Lower lobe of right lung (tissue), 2 donors: ENCODE measurements at places on chromosomes 7 and 10. TPM values are rescaled to one million over a fixed set of nuclear protein-coding genes. Genes with fewer than 3 reads are reported as not detected.
A peak's percentile ranks its signal among the peaks of the same experiment; 100 is the strongest.

- DNase-seq, result no peak
- H3K27me3 ChIP-seq, result no peaks in the 10 kb centered on the region
- H3K4me1 ChIP-seq, result peaks cover 29% of the 10 kb centered on the region
- H3K36me3 ChIP-seq, result peaks cover 11% of the 10 kb centered on the region
Observed at GRCh38 chr10:126930883-126931503, 25.8 kb downstream of the DOCK1 start.

Gene FRA10AC1
- 19.1 TPM for total RNA-seq

DNA sequence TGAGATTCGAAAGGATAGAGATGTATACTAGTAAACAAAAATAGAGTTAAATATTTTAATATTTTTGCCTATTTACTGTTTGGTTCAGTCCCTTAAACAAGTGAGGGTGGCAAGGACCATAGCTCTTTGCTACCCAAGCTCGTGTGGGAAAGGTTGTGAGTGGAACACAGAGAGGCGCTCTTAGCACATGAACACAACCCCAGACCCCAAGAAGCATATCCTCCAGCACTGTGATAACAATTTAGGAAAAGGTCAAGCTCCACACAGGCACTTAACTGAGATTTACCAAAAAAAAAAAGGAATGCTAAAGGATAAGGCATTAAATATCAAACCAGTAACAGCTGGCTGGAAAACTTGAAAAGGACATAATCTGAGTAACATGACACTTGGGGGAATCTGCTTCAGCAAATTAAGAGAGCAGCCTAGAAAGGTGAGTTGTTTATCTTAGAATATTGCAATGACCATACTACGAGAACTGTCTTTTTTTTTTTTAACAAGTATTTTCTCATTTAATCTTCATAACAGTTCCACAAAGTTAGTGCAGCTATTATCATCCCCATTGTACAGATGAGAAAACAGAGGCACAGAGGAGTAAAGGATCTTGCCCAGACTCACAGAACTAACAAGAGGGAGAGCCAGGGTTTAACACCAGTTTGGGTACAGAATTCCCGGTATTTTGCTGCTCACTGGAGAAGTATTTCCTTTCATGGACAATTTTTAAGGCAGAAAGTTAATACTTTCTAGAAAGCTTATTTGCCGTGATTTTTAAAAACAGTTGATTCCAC, 303.5 kb upstream of the AOAH start:
- no peak overlapping the region for H3K4me3 ChIP-seq
- H3K27ac ChIP-seq, result no peak overlapping the region
- DNase-seq, result no peak
- H3K4me1 ChIP-seq, result peaks cover 19% of the 10 kb centered on the region
- no peaks in the 10 kb centered on the region for H3K27me3 ChIP-seq
- no peaks in the 10 kb centered on the region for H3K36me3 ChIP-seq

Gene DLD
- total RNA-seq, result 64.1 TPM

- peaks cover 22% of the 10 kb centered on the region for H3K4me1 ChIP-seq
- H3K27ac ChIP-seq, result peak overlapping the region; percentile 53
- H3K4me3 ChIP-seq, result no peak overlapping the region
- no peaks in the 10 kb centered on the region for H3K36me3 ChIP-seq
Observed at GRCh38 chr7:13945670-13946069, 43.8 kb downstream of the ETV1 start.

Gene TNS3
- 174 TPM for total RNA-seq
